Dermis microvascular lymphatic vessel endothelial cell (primary cell): ENCODE measurements at places on chromosomes 6 and 20. TPM values are rescaled to one million over a fixed set of nuclear protein-coding genes. Genes with fewer than 3 reads are reported as not detected.

Gene ZBTB46
- 67.1 and 69.7 TPM in 2 replicates for total RNA-seq

Gene UFL1
- total RNA-seq = 17.1 and 18.7 TPM in 2 replicates

Gene CRIP3
- not detected in 2 replicates for total RNA-seq

Gene SRC
- total RNA-seq = 3.7 and 4.7 TPM in 2 replicates

Gene TMEM170B
- total RNA-seq = 1.4 and 1.6 TPM in 2 replicates

Gene TRMT6
- 4.2 and 5.2 TPM in 2 replicates for total RNA-seq

Gene MBOAT1
- total RNA-seq = 14.8 and 35.7 TPM in 2 replicates

Gene LY6G5C
- total RNA-seq = 1.2 and 1.9 TPM in 2 replicates

Gene SALL4
- 0.26 and 0.63 TPM in 2 replicates for total RNA-seq

Gene ERVFRD-1
- under 0.01 TPM in 2 replicates for total RNA-seq

Gene NKAPL
- total RNA-seq = under 0.01 and 0.38 TPM in 2 replicates

Gene RIPOR3
- 0.13 TPM in 1 of 2 replicates, not detected in the other for total RNA-seq

Gene SEL1L2
- total RNA-seq = not detected in 2 replicates

Gene MUC21
- total RNA-seq = not detected in 2 replicates

Gene PAK1IP1
- 8.6 and 10.1 TPM in 2 replicates for total RNA-seq

Gene MMS22L
- 6.2 and 8.7 TPM in 2 replicates for total RNA-seq

Gene GABRR1
- total RNA-seq = not detected in 2 replicates
